PC-9 (cell line): ENCODE measurements at places on chromosomes 2 and 18. TPM values are rescaled to one million over a fixed set of nuclear protein-coding genes. Genes with fewer than 3 reads are reported as not detected.

- no peak for DNase-seq
Measured at GRCh38 chr2:41662461-41662860, 385.4 kb upstream of the PKDCC start.

DNA sequence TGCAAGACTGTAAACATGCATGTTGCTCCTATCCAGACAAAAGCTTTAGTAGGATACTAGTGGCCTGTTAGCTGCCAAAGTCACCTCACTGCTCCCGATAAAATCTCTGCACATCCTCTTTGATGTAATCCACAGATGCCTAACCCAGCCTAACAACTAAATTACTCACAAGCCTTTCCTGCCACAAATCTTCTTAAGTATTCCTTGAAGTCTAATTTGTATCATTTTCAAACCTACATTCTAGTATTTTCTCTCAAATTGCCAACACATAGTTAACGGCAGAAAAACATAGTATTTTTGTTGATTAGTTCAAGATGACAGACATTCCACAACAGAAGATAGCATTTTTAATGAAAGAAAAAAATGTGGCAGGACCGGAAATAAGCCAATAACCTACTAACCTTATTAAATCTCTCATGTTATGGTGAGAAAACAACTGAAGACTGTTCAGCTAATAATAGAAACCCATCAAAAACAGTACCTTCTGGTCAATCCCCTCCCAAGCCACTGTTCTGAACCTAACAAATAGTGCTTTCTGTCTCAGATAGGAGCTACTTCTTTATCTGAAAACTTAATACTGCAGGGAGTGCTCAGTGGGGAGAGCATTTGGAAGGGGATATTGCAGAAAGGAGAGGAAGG is at the start of gene MPP4:
Gene MPP4 (minus strand): TSS at position 57 of the 639 bp plus-strand sequence. CDS start 4,690 bp downstream, outside the sequence.
- peak; percentile 54 for DNase-seq

- DNase-seq, result no peak
Measured at GRCh38 chr18:5571666-5572065, 27.9 kb upstream of the EPB41L3 start.

- no peak for DNase-seq
Measured at GRCh38 chr18:22741318-22741717, 191.8 kb upstream of the RBBP8 start.

- no peak for DNase-seq
Measured at GRCh38 chr2:216850665-216851322, 9.1 kb downstream of the TNP1 start.

GRCh38 chr2:150485114-150485870 is 2.2 kb downstream of the RND3 start:
- peak; percentile 63 for DNase-seq

DNA sequence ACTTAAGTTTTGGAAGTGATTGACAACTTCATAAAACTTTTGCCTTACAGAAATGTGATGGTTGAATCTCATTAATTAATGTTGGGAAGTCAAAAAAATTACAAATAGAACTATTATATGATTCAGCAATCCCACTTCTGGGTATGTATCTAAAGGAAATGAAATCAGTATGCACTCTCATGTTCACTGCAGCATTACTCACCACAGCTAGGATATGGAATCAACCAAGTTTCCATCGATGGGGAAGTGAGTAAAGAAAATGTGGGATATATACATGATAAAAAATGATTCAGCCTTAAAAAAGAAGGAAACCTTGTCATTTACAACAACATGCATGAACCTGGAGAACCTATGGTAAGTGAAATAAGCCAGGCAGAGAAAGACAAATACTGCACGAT is 112.4 kb upstream of the WDR75 start:
- no peak for DNase-seq

GRCh38 chr2:143384111-143384510 is 254.9 kb downstream of the ARHGAP15 start:
- no peak for DNase-seq

DNA sequence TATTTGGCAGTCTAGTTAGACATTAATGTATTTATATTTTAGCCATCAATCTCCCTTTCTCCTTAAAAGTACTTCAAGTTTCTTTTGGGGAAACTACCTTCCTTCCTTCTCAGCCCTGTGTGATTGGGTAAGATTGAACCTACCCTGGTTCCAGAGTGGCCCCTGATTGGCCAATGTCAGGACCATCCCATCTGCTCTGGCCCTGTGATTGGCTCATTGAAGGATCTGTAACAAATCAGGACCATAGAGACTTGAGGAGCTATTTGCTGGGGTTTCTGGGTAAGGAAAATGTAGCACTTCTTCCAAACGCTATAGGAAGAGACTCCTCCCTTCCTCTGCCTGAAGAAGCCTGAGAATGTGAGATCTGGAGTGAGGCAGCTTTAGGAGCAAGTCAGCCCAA is 59.3 kb downstream of the AQP4 start:
- DNase-seq, result no peak

DNA sequence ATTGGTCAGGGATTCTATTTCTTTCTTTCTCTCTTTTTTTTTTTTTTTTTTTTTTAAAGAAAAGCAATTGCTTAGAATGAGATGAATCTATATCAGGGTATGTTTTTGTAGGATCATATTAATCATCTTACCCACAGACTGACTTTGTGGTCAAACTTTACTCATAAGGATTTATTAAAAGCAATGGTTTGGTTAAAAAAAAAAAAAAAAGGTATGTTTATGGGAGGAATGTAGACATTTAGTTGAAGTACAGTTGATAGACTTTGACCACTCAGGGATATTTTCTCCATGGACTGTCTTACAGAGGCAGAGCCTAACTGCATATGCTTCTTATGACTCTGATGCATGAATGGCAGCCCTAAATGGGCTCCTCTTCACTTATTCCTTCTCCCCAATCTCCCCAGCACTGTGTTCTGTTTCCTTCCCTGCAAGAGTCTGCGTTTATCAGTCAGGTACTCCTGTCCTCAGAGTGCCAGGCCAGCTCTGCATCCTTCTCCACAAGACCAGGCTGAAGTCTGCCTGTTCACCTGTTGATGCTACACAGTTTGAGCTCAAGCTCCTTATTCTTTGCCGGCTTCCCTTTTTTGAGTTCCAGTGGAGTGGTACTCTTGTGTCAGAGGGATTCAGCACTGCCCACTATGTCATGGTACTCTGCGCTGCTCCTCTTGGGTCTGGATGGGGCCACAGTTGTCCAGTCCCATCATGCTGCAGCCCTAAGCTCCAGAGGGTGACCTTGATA is 24.3 kb downstream of the CRIM1 start:
- DNase-seq, result no peak

DNA sequence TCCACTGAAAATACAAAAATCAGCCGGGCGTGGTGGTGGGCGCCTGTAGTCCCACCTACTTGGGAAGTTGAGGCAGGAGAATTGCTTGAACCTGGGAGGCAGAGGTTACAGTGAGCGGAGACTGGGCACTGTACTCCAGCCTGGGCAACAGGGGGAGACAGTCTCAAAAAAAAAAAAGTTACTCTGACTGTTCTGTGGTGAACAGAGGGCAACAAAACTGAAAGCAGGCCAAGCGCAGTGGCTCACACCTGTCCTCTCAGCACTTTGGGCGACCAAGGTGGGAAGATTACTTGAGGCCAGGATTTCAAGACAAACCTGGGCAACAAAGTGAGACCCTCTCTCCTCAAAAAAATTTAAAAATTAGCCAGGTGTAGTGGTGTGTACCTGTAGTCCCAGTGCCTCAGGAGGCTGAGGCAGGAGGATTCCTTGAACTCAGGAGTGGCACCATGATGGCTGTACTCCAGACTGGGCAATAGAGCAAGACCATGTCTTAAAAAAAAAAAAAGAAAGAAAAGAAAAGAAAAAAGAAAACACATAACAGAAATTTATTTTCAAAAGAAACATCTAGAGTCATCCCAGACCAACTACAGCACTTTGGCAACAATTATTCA is 13.6 kb upstream of the RTN4 start:
- DNase-seq, result no peak

DNA sequence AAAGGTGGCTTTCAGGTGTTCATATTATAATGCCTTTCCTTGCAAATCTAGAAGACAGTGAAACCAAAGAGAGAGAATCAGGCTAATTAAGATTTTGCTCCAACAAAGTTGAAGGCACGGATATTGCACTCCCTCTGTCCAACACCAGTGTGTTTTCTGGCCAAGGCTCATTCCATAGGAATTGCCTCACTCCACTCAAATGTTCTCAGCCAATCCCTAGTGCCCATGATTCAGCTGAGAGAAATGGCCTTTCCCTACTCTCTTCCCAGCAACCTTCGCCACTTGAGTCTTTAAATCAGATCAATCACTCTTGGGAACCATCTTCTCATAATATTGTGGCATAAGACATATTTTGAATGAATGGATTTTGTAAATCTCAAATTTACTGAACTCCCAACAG is 768.2 kb upstream of the ACVR2A start:
- DNase-seq, result no peak

DNA sequence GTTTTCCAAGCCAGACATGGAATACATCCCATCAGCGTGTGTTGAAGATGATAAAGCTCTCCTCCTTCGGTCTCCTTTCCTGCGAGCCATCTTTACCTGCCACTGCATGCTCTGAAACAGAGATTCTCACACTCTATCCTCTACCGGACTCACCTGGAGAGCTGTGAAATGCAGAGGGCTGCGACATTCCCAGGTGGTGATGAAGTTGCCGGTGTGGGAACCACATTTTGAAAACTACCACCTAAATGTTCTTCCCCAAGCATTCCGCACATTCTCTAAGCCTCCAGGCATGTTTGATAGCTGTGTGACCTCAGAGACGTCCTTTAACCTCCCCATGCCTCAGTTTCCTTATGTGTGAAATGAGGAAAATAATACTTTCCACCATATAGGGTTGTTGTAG is 226.2 kb upstream of the RAB6C start:
- no peak for DNase-seq

GRCh38 chr2:39837856-39838453 is 58.9 kb upstream of the THUMPD2 start:
- peak; percentile 57 for DNase-seq

GRCh38 chr18:1392046-1392445 is 487.4 kb downstream of the ADCYAP1 start:
- no peak for DNase-seq

GRCh38 chr2:239177908-239178307 is 222.9 kb downstream of the HDAC4 start:
- DNase-seq, result no peak

DNA sequence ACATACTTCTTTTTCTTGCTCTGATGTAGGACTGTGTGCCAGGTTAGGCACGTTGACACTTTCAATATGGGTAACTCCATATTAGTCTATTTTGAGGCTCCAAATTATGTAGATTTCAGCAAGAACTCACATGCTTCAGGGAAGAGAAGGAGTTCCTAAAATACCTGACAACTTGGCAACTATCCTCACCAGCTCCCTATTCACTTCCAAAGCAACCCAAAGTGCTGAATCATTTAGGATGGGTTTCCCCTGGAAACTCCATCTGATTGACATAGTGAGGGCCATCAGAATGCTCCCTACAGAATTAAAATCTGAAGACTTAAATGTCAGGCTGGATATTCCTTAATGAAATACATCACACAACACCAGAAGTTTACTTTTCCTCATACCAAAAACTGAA is 32.5 kb upstream of the NFU1 start:
- no peak for DNase-seq

DNA sequence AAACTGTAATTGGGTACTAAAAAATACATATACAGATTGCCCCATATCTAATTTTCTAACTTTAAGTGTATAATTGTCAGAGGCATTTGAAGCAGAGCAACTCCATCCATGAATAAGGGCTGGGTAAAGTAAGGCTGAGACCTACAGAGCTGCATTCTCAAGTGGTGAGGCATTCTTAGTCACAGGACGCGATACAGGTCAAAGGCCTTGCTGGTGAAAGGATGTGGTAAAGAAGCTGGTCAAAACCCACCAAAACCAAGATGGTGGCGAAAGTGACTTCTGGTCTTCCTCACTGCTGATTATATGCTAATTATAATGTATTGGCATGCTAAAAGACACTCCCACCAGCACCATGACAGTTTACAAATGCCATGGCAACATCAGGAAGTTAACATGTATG is 50.0 kb downstream of the SLC8A1 start:
- peak; percentile 91 for DNase-seq

- no peak for DNase-seq
Measured at GRCh38 chr2:41924709-41925408, 123.0 kb upstream of the PKDCC start.

DNA sequence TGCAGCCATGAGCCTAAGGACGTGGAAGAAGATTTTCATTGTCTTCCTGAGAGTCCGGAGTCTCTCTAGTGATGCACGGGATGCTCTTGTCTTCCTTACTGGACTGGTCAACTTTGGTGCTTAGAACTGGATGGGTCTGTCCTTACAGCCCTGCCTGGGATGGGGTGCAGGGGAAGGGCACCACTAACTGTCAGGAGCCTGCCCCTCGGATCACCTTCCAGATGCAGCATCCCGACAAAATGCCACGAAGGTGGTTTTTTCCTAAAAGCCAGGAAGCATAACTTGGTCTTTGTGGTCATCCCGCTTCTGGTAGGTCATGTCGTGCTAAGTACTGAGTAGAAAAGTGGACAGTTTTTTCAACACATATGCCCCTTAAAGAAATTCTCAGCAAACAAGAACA is 207.4 kb upstream of the TWIST2 start:
- DNase-seq, result no peak

AFF3 gene
- not detected in 2 replicates for total RNA-seq

ONECUT2 gene
- total RNA-seq, result 0.35 and 0.40 TPM in 2 replicates

EMILIN1 gene
- total RNA-seq, result 0.83 and 1.6 TPM in 2 replicates

PDCL3 gene
- 22.7 and 23.5 TPM in 2 replicates for total RNA-seq

MYO3B gene
- total RNA-seq, result 5.3 and 6.7 TPM in 2 replicates

RTTN gene
- 14.3 and 16.8 TPM in 2 replicates for total RNA-seq

TACR1 gene
- total RNA-seq, result not detected in 2 replicates

KCNK3 gene
- 0.08 TPM in 1 of 2 replicates, not detected in the other for total RNA-seq

OTOS gene
- total RNA-seq, result not detected in 2 replicates

RAPGEF4 gene
- total RNA-seq, result 0.53 TPM in 1 of 2 replicates, not detected in the other

SULT1C4 gene
- not detected in 2 replicates for total RNA-seq

RAX gene
- not detected in 2 replicates for total RNA-seq

KLHL41 gene
- total RNA-seq, result not detected in 2 replicates
